Stimulated activated CD4-positive, alpha-beta T cell treated with anti-CD3 and anti-CD28 coated beads, Interleukin-1b, Interleukin-23, amount 100 ng/mL, for 1 hour (primary cell): ENCODE measurements at places on chromosomes 3 and 15.

DNA sequence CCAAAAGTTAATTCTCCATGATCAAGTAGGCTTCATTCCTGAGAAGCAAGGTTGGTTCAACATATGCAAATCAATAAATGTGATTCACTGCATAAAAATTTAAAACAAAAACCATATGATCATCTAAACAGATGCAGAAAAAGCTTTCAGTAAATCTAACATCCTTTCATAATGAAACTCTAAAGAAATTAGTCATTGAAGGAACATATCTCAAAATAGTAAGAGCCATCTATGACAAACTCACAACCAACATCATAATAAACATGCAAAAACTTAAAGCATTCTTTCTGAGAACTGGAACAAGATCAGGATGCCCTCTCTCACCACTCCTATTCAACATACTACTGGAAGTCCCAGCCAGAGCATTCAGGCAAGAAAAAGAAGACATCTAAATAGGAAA lies 254.1 kb downstream of the AGBL1 start:
- no peak for DNase-seq

GRCh38 chr3:187743195-187744141 lies 1.8 kb downstream of the BCL6 start:
- peak; percentile 25 for DNase-seq

- no peak for DNase-seq
These were observed 201.7 kb upstream of the PFN2 start for GRCh38 chr3:150172356-150172755.

DNA sequence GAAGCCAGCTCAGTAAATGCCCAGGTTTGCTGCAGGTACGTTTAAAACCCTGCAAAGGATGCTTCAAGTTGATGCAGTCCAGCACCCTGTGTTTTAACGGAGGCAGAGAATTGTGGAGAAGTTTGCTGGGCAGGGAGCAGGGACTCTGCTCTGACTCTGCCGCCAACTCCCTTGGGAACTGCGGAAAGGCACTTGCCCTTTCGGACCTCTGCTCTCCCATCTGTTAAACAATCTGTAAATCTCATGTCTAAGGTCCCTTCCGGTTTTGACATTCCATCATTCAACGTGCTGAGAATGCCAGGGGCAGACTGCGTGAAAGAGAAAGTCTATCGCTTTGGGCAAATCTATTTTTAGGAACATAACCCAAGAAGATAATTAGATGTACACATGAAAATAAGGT lies 184.5 kb downstream of the OPA1 start:
- no peak for DNase-seq

GRCh38 chr15:39310633-39311032 lies 270.2 kb upstream of the THBS1 start:
- no peak for DNase-seq

DNA sequence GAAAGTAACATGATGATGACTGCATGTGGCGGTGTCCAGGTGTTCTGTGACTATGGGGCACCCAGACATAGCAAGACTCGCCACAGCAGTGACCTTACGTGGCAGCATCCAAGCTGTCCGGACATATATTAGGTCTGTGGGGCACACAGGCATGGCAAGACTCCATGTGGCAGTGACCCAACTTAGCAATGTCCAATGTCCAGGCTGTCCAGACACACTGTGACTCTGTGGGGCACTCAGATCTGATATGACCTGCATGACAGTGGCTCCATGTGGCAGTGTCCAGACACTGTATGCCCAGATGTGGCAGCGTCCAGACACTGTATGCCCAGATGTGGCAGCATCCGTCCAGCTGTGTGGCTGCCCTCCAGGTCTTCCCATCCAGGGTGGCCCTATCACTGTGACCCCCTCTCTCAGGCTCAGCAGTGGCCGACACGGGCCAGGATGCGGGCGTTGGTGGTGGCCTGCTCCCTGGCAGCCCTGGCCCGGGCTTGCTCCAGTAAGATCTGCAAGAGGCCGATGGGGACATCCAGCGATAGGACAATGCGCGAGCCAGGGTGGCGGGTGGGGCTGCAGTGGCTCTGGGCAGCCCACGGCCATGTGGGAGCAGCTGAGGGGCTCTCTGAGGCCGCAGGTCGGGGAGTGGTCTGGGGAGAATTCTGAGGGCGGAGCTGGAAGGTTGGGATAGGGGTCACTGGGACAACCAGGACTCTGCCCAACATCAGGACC lies 1.1 kb downstream of the UCN2 start:
- DNase-seq = no peak

DNA sequence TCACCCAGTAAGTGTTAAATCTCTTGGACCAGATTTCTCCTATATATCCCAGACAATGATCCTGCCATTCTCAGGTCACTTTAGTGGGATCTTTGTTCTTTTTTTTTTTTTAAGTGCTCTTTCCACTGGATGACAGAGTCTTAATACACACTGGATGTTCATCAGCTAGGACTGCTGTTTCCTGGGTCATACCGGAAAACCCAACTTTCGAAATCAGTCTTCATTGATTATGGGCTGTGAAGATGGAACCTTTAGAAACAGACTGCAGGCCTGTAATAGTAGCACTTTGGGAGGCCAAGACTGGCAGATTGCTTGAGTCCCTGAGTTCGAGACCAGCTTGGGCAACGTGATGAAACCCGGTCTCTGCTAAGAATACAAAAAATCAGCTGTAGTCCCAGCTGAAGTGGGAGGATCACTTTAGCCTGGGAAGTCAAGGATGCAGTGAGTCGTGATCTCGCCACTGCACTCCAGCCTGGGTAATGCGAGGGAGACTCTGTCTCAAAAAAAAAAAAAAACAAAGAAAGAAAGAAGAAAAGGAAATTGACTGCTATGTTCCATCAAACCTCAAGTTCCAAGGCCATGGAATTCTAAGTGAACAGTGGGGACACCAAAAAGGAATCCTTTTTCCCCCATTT lies 2.3 kb downstream of the EOGT start:
- no peak for DNase-seq

- DNase-seq = no peak
These were observed 239.3 kb upstream of the ZNF717 start for GRCh38 chr3:76024640-76025039.

GRCh38 chr3:108295421-108296175 lies 750 bp upstream of the HHLA2 start:
- no peak for DNase-seq

GRCh38 chr3:173467501-173467900 lies 70.0 kb downstream of the NLGN1 start:
- no peak for DNase-seq

GRCh38 chr3:128404276-128405068 lies 62.2 kb downstream of the DNAJB8 start:
- DNase-seq = no peak

DNA sequence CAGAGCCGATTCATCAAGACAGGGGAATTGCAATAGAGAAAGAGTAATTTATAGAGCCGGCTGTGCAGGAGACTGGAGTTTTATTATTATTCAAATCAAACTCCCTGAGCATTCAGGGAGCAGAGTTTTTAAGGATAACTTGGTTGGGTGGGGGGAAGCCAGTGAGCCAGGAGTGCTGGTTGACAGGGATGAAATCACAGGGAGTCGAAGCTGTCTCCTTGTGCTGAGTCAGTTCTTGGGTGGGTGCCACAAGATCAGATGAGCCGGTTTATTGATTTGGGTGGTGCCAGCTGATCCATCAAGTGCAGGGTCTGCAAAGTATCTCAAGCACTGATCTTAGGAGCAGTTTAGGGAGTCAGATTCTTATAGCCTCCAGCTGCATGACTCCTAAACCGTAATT lies 95.4 kb upstream of the CCDC80 start:
- no peak for DNase-seq

DNA sequence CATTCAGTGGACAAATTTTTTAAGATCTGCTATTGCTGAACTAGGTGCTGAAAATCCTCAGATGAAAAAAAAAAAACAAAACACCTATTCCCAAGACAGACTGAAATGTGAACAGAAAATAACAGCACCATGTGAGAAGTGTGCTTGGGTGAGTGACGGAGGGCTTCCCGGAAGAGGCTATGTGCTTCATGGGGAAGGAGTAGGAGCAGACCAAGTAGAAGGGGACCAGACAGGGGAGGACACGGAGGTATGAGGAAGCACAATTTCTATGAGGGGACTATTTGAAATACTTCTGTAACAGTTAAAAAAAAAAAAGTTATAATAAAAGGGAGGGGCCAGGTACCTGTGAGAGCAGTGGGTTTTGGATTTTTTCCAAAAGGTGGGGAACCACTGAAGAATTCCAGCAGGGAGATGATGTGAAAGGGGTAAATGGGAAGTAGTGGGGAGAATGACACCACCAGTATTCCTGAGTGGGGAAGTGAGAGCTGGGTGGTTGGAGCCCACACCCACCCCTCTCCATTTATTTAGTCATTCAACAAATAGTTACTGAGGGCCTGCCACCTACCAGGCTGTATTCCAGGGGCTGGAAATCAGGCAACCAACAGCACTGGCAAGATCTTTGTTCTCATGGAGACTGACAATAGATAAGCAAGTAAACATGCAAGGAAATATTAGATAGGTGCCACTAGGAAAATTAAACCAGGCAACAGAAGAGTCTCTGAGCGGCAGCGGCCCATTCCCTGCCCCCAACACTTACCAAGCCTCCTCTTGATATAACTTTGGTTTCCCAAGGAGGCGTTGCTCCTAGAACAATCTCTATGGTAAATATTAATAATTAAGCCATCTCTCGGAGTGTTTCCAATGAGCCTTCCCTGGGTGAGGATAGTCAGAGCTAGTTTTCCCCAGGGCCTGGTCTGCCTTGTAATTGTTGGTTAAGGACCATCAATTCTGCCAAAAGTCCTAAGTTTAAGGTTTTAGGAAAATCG lies 3.8 kb upstream of the USP3 start:
- no peak for DNase-seq

GRCh38 chr15:23857028-23857641 lies 170.0 kb upstream of the NDN start:
- DNase-seq = no peak

- no peak for DNase-seq
These were observed 23.2 kb downstream of the PLA2G4B start for GRCh38 chr15:41861736-41862356.

- DNase-seq = no peak
These were observed 73.8 kb downstream of the FLNB start for GRCh38 chr3:58082047-58082446.

DNA sequence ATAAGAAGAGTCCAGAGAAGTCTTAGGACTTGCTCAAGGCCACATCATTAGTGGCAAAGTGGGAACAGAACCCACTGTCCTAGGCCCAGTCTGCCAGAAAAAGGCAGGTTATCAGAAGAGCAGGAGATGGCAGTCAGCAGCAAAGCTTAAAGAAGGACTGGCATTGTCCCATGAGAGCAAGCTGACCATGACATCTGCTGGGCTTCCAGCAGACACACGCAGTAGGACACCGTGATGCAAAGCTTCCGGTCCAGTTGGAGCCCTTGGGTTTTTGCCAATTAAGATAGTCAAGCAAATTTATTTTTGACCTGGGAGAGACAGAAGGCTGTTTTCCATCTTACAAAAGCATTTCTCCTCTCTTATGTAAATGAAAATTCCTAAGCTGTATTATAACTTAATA lies 42.1 kb downstream of the ZBTB38 start:
- no peak for DNase-seq

DNA sequence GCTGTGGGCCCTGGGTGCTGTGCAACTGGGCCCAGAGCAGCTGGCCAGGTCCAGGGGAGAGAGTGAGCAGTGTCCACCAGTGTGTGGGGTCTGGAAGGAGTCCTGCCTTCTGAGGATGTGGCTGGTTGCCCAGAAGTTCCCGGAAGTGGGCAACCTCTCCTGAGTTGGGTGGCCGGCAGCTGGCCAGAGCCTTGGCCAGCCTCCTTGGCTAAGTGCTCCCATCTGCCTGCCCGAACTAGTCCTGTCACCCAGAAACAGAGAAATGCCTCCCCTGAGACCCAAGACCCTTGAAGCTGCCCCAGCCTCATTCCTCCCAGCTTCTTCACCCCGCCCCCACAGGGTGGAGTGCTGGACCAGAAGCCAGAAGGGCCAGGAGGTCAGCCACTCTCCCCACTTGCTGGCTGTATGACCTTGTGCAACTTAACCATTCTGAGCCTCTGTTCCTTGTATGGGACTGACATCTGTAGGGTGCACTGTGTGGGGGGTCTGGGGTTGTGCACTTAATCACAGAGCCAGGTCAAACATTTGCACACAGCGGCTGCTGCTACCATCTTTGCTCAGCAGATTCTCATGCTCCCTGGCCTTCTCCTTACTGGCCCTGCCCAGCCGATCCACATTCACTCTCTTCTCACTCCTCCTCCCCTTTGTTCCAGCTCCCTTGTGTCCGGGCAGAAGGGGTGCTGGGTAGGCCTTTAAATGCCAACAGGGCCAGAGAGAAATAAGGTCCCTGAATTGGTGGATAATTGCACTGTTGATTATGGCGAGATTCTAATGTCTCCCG lies 7.5 kb upstream of the ALAS1 start:
- DNase-seq = no peak

GRCh38 chr3:176964661-176965060 lies 232.6 kb downstream of the TBL1XR1 start:
- no peak for DNase-seq

DNA sequence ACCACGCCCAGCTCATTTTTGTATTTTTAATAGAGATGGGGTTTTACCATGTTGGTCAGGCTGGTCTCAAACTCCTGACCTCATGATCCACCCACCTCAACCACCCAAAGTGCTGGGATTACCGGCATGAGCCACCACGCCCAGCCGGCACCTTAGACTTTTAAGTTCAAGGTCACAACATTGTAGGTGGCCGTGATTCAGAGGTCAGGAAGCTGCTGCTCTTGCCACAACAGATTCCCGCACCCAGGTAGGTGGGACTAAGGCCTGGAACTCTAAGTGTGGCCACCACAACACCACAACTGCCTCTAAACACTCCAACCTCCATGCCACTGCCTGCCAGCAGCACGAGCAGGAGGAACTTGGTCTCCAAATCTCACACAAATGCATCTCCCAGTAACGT lies 196.8 kb downstream of the STT3B start:
- no peak for DNase-seq
